Stimulated activated CD4-positive, alpha-beta T cell treated with anti-CD3 and anti-CD28 coated beads, TNF-alpha, amount 100 ng/mL, for 48 hours (primary cell): ENCODE measurements at places on chromosomes 7 and 10.

GRCh38 chr7:51229106-51229537 lies 87.5 kb downstream of the COBL start:
- no peak for DNase-seq

- no peak for DNase-seq
Observed at GRCh38 chr10:116606061-116606483, 14.7 kb upstream of the PNLIPRP2 start.

GRCh38 chr7:151124899-151125399 lies 38.7 kb downstream of the AGAP3 start:
- no peak for DNase-seq

GRCh38 chr10:80530251-80530650 lies 7.5 kb upstream of the SH2D4B start:
- peak; percentile 57 for DNase-seq

DNA sequence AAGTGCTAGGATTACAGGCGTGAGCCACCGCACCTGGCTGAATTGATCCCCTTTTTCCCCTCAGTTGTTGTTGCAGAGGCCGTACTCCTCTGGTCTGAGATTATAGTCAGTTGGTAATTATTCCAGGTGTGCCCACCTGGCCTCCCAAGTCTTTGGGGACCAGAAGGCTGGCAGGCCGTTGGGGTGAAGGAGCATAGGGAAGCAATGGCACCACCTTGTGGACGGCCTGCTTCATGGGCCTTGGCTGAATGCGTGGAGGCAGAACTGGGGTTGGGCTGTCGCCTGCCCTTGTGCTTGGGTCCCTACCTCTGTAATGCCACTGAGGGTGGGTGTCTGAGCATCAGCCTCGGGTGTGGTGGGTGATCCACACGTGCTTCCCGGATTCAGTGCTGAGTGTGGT lies 125.7 kb downstream of the RGS10 start:
- peak; percentile 48 for DNase-seq

GRCh38 chr7:80241671-80242070 lies 107.0 kb downstream of the GNAI1 start:
- DNase-seq, result no peak

DNA sequence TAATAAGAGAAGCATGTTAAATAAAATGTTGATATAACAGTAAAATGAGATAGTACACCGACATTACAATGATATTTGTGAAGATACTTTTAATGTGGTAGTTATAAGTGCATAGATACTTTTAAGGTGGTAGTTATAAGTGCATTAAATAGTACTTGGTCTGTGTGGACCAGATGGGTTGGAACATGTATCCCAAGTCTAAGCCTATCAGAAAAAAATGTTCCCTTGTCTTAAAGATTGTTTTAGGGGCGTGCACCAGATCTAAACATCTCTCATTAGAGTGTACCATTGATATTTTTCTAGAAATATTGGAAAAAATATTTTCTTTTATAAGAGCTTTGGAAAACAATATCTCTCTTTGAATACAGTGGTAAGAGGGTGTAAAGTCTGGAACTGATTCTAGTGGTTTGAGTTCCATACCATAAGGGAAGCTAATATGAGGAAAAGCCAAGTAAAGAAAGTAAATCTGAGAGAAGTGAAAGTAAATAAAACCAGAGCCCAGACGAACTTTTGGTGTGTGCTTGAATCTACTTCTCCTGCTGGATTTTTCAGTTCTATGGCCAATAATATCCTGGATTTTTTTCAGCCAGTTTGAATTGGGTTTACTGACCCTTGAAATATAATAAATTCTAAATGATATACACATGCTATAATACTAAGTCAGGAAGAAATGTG lies 175.3 kb downstream of the MBL2 start:
- DNase-seq, result no peak

DNA sequence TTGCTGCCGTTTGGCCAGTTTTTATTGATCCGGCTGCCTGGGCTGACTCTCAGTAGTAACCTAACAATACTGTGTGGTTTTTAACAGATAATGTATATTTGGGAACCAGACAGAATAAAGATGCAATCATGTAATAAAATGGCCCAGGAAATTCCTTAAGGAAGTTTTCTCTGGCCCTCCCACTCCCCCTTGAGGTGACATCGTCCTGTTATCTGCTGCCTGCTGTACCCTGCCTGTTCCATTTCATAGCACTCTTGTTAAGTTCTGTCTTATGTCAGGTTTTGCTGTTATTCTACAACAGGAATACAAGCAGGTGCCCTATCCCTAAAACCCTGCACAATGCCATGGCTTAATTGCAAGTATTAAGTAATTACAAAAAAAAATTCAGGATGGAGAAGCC lies 12.5 kb downstream of the ITGB8 start:
- DNase-seq, result no peak

GRCh38 chr10:42992156-42992956 lies 84.5 kb upstream of the RET start:
- no peak for DNase-seq

- no peak for DNase-seq
Observed at GRCh38 chr10:88222881-88223280, 359.5 kb downstream of the PTEN start.

- DNase-seq, result no peak
Observed at GRCh38 chr7:55296070-55296469, 69.1 kb upstream of the LANCL2 start.

DNA sequence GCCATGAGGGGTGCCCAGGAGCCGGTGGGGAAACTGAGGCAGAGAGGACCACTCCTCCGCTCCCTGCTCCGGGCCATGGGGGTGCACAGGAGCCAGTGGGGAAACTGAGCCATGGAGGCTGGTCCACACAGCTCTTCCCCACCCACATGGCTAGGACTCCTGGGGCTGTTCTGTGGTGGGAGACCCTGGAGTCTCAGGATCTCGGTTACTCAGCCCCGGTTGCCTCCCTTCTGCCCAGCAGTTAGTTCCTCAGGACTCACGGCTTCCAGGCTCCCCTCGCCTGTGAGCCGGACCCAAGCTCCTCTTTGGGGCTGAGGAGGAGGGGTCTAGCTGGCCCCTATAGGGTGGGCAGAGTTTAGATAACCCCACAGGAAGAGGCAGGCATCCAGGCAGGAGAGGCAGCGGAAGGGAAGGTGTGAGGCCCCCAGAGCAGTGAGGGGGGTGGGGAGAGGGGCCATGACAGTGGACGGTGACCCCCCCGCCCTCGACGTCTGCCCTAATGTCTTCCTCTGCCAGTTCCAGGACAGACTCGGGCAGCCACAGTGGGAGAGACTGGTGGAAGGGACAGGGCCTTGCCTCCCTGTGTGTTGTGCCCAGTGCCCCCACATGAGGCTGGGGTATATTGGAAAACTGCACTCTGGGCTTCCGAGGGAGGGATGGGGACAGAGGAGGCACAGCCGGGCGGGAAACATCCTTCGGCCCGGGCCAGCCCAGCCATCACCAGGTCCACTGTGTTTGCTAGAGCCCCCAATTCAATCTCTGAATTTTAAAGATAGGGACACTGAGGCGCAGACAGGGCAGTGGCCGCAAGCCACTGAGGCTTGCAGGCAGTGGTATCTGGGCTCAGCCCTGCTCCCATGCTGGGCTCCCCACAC lies 4.3 kb downstream of the ELFN1 start:
- DNase-seq, result no peak

GRCh38 chr10:132448248-132448731 lies 51.3 kb downstream of the PWWP2B start:
- peak; percentile 60 for DNase-seq

DNA sequence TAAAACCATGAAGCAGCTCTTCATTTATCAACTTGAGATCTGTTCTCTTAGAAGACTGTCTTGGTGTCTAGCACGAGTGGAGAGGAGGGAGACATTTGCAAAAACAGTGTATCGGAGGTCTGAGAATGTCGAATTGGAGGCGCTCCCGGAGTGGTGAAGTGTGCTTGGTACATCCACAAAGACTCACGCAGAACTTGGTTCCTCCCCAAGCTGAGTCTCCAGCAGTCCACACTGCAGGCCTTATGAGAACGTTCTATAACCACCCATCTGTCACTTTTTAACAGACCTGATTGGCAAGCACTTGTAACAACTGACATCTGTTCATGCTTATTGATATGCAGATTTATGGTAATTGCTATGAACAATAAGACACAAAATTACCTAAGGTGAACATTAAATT lies 261.6 kb downstream of the CELF2 start:
- DNase-seq, result no peak
